Hematopoietic multipotent progenitor cell treated with erythropoietin and hydrocortisone succinate and interleukin-3 and kit ligand, for 17 days (in vitro differentiated cells): ENCODE measurements at places on chromosomes 11 and 22.

DNA sequence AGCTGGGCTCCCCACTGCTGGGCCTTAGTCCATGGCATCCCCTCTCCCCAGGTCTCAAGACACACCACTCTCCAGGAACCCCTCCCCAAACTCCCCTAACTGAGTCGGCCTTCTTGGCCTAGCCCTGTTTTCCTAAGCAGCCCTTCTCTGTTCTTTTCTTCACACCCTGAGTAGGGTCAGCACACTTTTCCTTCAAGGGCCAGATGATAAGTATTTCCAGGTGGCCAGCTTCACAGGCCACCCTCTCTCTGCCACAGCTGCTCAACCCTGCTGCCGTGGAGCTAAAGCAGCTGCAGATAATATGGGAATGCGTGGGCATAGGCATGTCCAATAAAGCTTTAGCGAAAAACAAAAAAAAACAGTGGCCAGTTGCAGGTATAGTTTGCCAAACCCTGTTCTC, 24.1 kb downstream of the DGCR2 start:
- DNase-seq = no peak

DNA sequence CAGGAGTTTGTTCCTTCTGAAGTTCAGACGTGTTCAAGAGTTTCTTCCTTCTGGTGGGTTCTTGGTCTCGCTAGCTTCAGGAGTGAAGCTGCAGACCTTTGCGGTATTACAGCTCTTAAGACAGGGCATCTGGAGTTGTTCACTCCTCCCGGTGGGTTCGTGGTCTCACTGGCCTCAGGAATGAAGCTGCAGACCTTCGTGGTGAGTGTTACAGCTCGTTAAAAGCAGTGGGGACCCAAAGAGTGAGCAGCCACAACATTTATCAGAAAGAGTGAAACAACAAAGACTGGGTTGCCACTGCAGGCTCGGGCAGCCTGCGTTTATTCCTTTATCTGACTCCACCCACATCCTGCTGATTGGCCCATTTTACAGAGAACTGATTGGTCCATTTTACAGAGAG, 373.1 kb downstream of the ETS1 start:
- DNase-seq = no peak

GRCh38 chr11:129234978-129235377, 42.9 kb upstream of the ARHGAP32 start:
- no peak for DNase-seq

- DNase-seq = no peak
Measured at GRCh38 chr11:15118431-15118830, 3.7 kb downstream of the INSC start.

DNA sequence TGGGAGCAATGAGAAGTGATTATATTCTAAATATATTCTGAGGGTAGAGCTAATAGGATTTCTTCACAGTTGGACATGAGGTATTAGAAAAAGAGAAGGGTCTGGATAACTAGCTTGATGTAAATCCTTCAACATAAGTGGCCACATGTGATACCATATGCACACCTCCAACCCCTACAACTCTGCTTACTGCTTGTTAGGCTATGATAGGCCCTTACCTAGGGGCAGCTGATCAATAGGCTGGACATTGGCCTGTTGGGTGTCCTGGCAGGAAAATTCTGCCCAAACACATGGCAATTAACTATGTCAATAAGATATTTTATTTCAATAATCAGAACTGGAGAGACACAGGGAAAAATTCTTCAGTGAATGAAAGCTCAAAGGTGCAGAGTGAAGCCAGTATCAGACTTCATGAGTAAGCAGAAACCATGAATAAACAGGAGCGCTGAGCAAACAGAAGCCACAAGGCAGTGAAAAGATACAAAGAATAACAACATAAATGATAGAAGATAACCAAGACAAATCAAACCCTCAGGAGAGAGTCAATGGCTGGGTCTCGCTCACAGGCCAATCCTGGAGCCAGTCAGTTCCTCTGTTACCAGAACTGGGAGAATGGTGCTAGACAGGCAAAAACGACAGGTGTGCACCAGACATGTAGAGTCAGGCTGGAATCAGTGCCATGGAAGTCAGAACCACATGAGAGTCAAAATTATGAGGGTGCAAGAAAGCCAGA, 46.3 kb upstream of the PSMA1 start:
- DNase-seq = no peak
